ENCODE measurements at places on chromosomes 1 and 21.

DNA sequence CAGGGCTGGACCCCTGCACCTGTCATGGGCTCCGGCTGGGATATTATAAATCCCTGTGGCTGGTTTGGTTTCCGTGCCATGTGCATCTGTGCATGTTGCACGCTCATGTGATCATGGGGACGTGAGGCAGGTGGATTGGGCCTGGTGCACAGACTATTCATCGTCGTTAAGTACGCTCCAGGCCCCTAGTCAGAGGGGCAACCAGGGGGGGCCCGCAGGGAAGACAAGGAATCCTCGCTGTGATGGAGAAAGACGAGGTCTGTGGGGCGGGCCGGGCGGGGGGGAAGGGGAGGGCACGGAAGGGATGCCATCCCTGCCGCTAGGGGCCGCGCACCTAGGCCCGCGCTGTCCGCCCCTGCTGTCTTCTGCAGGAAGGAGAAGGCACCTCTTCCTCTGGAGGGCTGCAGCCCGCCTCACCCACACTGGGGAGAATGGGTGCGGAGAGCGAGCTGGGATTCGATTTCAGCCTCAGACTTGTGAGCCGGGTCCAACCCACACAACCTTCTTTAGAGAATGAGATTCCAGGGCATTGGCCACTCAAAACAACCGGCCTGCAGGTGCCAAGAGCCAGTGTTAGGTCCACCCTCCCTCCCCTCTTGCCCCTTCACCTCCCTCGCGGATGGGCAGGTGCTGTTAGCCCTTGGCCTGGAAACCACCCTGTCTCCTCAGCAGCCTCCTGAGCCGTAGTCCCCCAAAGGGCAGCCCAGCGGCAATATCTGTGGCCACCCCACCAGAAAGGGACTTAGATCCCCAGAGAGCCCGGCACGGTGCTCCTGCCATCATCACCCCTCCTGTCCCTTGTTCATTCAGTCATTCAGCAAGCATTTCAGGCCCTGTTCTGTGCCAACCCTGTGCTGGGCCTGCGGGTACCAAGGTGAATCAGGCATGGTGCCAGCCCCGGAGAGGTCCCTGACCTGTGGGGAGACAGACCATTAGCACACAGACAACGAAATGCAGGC lies 950 bp upstream of the LRP8 start:
- no peak for DNase-seq

GRCh38 chr21:19268686-19269085 lies 865.1 kb upstream of the TMPRSS15 start:
- no peak for DNase-seq

- DNase-seq, result no peak
These were observed 9.4 kb upstream of the FMO3 start for GRCh38 chr1:171081314-171081753.

DNA sequence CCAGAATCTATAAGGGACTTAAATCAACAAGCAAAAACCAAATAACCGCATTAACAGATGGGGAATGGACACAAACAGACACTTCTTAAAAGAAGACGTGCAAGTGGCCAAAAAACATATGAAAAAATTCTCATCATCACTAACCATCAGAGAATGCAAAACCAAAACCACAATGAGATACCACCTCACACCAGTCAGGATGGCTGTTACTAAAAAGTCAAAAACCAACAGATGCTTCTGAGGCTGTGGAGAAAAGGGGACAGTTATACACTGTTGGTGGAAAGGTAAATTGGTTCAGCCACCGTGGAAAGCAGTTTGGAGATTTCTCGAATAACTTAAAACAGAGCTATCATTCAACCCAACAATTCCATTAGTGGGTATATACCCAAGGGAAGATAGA lies 124.9 kb upstream of the OLIG2 start:
- DNase-seq, result no peak

GRCh38 chr1:180911640-180912191 lies 981 bp upstream of the KIAA1614 start:
- DNase-seq, result no peak

- no peak for DNase-seq
These were observed 1.3 kb downstream of the BRINP3 start for GRCh38 chr1:190476321-190476720.

- no peak for DNase-seq
These were observed 59.8 kb upstream of the PPP2R5A start for GRCh38 chr1:212225416-212225815.

DNA sequence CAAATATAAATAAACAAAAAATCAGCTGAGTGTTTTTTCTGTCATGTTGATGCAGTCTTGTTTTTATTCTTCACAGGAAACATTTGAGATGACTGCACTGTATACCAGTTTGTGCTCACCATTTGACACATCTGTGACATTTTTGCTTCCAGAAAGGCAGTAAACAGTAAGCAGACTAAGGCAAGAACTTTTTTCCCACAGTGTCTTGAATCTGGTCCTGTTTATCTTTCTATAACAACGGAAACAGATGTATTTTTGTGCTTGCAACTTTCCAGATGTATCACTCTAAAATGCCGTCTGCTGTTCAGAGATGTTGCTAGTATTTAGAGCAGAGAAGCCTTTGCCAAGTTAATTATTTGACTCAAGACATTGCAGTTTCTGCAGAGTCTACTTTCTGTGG lies 105.5 kb downstream of the ZC3H11B start:
- DNase-seq, result no peak

GRCh38 chr1:55823541-55824250 lies 608.5 kb upstream of the USP24 start:
- no peak for DNase-seq

GRCh38 chr1:50493710-50494109 lies 70.5 kb upstream of the DMRTA2 start:
- DNase-seq, result no peak
